ENCODE measurements at places on chromosomes 1 and 21.

DNA sequence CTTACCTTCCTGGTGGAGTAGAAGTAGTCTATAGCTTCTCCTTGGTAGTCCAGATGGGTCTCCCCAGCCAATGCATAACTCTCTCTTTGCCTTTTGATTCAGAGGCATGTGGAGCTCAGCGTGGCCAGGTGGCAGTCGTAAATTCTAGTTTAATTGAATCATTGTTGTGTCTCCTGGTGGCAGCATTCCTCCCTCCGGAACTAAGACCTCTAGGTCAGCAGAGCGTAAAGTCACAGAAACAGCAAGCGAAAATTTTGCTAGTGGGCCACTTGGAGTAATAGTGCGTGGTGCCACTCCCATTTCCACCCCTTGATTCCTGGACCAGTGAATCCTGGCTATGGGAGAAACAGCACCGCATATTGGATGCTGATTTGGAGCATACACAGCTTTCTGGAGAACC lies 3.9 kb upstream of the TMPRSS2 start:
- DNase-seq, result no peak

GRCh38 chr1:157230500-157230899 lies 92.3 kb upstream of the ETV3 start:
- DNase-seq, result no peak

- no peak for DNase-seq
These were observed 61.9 kb downstream of the NFASC start for GRCh38 chr1:204932573-204932909.

DNA sequence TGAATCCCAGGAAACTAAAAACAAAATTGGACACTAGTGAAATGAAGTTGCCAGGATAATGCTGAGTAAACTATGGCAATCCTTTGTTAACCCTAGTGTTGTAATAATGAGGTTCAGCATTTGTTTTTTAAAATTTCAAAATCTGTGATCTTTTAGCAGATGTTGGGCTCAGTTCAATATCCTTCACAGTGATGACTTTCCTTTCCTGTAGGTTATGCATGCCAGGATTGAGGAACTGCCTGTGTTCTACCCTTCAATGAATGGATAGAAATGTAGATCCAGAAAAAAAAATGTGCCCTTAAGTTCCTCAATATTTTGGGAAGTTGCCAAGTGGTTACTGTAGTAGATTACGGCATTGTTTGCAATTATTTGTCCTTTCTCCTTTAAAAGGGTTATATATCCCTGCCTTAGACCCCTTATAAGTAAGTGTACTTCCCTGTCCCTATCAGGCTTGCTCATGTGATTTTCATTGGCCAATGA lies 35.5 kb upstream of the IRF2BP2 start:
- DNase-seq, result no peak

DNA sequence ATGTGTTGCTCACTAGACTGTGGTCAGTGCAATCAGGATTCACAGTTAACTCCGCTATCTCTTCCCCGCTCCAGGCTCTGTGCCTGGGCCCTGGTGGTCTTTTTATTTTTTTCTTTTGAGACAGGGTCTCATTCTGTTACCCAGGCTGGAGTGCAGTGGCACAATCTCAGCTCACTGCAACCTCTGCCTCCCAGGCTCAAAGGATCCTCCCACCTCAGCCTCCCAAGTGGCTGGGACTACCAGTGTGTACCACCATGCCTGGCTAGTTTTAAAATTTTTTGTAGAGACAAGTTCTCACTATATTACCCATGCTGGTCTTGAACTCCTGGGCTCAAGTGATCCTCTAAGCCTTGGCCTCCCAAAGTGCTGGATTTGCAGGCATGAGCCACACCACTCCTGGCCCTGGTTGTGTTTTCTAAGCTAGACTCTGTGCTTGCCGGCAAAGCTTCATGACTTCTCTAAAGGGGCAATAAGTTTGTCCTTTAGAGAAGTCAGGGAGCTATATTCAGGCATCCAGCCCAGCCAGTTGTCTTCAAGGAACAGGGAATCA lies 1.4 kb downstream of the RCSD1 start:
- DNase-seq, result no peak

DNA sequence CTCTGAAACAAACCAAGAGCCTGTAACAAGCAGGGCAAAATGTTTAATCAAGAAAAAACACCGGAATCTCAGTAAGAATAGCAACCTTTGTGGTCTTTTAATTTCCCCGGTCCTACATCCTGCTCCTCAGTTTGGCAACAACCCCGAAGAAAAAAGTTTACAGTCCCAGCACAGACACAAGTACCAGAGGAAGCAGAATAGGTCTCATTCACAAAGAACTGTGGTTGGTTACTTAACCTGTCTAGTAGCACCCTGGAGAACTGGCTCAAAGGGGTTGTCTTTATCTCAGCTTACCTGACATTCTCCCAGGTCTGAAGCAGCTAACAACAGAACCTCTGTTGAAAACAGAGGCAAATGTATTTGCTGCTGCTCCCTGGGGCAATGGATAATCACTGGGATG lies 399.3 kb downstream of the AJAP1 start:
- no peak for DNase-seq
